ENCODE measurements at places on chromosomes 4 and X.

GRCh38 chr4:3070709-3071500 lies 3.4 kb downstream of the HTT-AS start:
- peak; percentile 63 for DNase-seq

GRCh38 chr4:116101321-116101720 lies 984.1 kb downstream of the TRAM1L1 start:
- no peak for DNase-seq

GRCh38 chrX:130082244-130083106 lies 27.8 kb downstream of the ELF4 start:
- no peak for DNase-seq

- no peak for DNase-seq
These were observed 733.7 kb upstream of the FRG1 start for GRCh38 chr4:189206953-189207352.

DNA sequence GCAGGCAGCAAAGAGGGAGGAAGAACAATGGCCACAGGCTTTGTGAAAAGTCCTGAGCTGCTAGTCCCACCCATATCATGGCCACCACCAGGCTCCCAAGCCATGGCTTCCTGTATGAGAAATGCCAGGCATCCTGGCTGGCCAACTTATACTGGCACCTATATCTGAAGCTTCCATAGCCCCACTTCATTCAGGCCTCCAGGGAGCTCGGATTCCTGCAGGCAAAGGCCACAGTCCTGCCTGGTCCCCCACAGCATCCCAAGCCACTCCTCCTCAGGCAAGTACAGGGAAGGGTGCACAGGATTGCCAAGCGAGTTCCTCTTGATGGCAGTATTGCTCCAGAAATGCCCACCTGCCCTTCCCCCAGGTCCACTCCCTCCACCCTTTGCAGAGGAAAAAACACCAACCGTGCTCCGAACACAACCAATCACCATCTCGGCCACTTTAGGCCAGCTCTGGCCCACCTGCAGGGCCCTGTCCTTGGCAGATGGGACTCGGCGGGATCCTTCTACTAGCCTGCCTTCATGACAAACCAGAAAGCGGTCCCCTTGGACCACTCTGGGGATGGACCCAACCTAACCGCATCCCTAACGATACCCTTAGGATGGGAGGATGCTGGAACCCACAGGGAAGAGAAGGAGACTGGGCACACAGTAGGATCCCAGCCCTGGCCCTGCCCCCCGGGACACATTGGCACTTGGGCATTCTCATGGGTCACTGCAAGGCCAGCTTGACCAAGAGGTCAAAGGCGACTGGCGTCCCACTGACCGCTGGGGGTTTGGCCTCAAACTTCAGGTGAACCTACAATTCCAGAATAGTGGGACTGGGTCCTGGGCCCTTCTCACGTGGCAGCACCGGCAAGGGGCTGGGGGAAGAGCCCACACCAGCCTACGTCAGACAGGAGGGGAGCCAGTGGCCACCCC lies 220.4 kb upstream of the AGTR2 start:
- no peak for DNase-seq

DNA sequence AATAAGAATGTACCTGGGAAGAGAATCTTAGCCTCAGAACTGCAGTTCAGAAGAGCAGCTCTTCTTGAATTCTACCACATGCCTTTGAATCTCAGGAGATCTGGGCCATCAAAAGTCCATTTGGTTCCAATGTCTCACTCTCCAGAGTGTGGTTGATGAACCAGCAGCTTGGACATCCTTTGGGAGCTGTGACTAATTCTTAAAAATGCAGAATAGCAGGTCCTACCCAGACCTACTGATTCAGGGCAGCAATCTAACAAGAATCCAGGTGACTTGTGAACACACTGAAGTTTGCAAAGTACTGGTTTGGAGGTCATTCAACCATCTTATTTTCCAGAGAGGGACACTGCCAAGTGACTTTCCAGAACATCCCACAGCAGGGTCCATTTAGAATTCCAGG lies 244.7 kb downstream of the PACRGL start:
- DNase-seq = no peak

- no peak for DNase-seq
These were observed 222.6 kb downstream of the SPIN4 start for GRCh38 chrX:63128509-63128908.

DNA sequence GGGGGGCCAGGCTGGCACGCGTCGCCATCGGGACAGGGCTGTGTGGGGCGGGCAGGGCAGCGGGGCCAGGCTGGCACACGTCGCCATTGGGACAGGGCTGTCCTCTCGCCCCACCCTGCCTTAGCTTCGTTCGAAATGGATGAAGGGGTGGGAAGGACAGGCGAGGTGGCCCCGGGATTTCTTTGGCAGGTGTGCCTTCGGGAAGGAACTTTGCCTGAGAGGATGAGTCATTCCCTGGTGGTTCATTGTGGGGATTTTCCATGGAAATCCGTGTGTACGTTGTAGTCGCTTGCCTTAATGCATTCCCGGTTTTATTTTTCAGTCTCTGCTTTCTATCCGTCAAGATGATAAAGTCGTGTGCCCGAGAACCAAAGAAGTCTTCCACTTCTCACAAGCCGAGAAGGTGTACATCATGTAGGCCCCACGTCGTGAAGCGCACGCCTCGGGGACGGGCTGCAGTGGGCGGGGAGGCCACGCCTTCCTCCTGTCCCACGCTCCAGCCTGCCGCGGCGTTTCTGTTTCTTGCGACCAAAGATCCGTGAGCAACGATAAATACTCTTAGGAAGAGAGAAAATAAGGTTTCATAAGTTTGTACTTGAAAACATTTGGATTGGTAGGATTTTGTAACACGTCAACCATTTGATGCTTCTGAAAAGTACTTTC lies 8.1 kb upstream of the UVSSA start:
- DNase-seq = no peak

DNA sequence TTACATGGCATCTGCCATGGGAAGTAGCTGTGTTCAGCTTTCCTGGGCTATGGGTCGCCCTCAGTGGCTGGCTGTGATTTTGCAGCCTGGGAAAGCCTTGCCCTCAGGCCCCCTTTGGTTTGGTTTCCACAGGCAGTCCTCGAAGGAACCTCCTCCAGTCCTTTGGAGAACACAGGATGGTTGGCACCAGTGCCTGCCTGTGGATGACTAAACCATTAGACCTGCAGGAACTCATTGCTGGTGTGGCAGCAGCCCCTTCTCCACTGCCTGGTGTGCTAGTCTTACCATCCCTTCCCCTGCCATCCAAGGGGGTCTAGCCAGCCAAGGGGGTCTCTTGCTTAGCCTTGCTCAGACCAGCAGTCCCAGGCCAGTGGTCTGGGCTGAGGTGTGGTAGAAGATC lies 71.4 kb upstream of the PJA1 start:
- no peak for DNase-seq

DNA sequence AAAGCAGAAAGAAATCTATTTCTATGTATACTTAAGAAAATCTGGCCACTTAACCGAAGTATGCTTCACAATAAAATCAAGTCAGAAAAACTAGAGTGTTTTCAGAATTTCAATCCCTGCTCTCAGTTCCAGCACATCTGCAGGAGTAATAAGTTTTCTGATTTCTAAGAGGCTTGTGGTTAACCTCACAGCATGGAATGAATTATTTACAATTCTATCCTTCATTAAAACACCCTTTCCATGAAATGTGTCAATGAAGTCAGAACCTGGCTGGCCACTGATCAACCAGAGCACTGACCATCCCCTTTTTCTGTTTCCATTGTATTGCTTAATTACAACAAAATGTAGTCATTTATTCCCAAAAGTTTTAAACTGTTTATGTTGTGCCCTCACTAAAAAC lies 781.4 kb upstream of the INTU start:
- DNase-seq = peak; percentile 90

- DNase-seq = no peak
These were observed 462.4 kb upstream of the NDST4 start for GRCh38 chr4:115575851-115576250.

DNA sequence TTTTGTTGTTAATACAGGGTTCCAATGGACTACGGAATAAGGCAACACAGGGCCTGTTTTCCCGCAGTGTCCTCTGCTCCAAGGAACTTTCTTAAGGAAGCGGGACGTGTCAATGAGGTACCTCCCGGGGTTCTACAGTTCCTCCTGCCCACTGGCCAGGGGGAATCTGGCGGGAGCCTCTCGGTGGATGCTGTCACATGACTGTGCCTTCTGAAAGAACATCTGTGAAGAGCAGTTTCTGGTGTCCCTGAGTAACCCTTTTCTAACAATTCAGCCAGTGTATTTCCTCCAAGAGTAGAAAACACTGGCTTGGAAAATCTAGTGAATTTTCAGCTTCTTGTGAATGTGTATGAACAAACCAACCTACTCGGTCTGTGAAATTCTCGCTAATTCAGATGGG lies 32.7 kb downstream of the MFAP3L start:
- DNase-seq = no peak

GRCh38 chr4:34516524-34516923 lies 1727.8 kb downstream of the ARAP2 start:
- DNase-seq = no peak

DNA sequence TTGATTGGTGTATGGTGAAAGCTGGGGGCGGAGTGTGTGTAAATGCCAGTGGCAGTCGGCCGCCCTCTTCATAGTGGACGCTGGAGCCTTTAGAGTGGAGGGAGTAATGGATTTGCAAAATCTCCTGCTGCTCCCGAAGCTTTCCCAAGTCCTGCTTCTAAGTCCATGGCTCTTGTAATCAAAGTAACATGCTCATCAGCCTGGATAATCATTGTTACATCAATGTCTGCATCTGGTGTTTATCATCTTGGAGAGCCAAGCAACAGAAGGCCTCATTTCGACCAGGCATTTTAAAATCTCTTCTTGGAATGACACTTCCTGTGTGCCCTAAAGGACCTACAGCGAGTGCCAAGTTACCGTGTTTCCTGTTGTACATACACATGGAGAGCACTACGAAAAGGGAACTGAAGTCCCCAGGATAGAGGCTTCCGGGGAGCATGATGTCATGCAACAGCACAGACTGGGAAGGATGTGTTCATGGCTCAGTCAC lies 32.2 kb downstream of the UNC5C start:
- peak; percentile 9 for DNase-seq

DNA sequence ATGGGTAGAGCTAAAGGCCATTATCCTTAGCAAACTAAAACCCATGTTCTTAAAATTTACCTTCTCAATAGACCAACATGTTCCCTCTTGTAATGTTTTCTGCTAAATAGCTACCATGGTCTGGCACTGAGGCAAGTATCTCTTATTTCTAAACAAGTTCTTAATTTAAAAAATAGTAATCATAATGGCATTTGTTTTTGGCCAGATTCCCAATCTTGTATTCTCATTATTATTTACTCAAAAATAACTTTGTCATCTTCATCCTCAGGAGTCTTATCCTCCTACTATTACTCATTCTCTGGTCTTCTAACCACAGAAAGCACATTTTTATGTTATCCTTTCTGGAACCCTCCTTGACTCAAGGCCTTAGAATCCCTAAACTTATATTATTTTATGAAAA lies 931.2 kb downstream of the CCSER1 start:
- peak; percentile 7 for DNase-seq

DNA sequence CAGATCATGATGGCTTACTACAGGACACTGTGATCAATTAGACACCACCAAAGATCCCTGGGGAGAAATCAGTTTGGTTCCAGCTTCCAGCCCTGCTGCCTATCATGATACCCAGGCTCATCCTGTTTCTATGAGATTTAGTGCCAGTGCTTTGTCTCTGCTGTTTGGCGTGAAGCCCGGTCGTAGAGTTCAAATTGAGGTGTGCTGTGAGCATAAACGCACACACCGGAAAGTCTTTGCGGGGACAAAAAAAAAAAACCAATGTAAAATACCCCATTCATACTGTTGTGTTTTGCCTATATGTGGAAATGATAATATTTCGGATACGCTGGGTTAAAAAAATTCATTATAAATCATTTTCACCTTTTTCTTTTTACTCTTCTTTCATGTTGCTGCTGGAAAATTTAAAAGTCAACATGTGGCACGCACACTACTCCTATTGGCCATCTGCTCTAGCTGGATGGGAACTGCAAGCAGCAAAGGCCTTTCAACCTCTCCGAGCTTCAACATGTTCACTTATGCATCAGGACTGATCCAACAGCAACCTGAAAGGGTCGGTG lies 607 bp upstream of the DKC1 start:
- DNase-seq = no peak

GRCh38 chrX:115226929-115227328 lies 7.0 kb downstream of the LRCH2 start:
- peak; percentile 10 for DNase-seq

DNA sequence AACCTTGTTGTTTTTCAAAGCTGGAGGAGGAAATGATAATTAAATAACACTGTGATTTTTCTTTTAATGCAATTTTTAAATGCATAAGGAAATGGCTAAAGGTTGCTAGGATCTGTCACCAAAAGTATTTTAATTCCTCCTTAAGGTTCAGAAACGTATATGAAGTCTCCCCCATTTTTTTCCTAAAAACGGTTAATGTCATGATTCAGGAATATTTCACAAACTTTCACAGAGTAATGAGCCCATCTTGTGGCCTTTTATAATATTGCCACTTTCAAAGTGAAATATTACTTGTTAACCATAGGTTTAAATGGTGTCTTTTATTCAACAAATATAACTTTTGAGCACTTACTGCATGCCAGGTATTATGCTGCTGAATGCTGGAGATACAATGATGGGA lies 99.5 kb upstream of the USP38 start:
- DNase-seq = peak; percentile 3

GRCh38 chr4:187962926-187963325 lies 32.6 kb upstream of the ZFP42 start:
- DNase-seq = no peak

DNA sequence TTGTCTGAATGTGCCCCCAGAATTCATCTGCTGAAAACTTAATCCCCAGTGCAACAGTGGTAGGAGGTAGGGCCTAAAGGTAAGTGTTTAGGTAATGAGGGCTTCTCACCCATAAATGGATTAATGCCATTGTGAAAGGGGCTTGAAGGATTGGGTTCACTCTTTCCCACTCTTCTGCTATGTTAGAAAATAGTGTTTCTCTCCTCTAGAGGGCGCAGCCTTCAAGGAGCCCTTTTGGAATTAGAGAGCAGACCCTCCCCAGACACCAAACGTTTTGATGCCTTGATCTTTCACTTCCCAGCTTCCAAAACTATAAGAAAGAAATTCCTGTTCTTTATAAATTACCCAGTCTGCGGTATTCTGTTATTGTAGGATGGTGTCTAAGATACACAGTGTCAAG lies 706.4 kb downstream of the SMARCA1 start:
- DNase-seq = no peak

DNA sequence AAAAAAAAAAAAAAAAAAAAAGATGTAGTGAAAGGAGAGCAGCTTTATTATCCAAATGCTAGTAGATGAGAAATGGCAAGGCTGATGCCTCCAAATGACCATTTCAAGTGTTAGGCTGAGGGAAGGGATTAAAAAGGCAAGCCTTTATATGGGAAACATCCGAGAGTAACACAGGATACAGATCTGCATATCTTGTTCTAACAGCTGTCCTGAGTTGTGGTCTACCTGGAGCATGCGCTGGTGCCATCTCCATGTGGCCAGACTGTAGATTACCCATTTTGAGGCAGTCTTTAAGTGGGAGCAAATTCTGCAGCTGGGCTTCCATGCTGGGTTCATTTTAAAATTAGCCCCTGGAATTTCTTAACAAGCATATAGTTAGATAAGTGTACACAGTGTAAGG lies 26.0 kb upstream of the ELF2 start:
- DNase-seq = no peak

Measured in fibroblast of skin of abdomen (primary cell).